ENCODE measurements at places on chromosomes 6 and 20.
A peak's percentile ranks its signal among the peaks of the same experiment; 100 is the strongest.

DNA sequence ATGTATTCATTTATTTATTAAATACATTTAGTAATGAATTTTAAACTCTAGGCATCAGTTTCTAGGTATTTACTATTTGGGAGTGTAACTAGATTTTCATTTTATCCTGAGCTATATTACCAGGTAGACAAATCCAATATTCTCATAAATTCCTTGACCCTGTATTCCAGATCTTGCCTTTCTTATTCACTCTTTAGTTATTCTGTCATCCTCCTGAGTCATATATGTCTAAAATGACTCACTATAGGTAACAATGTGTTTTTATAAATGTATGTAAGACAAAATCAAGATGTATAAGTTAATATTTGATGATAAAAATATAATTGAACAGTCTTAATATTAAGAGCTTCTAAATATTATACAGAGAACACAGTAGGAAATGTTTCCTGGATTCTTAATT lies 642.1 kb upstream of the NRSN1 start:
- DNase-seq = no peak

GRCh38 chr6:144659202-144660182 lies 374.4 kb downstream of the UTRN start:
- DNase-seq = peak; percentile 5

GRCh38 chr6:148445116-148445515 lies 102.5 kb downstream of the SASH1 start:
- DNase-seq = no peak

- no peak for DNase-seq
These were observed 555.6 kb downstream of the CD83 start for GRCh38 chr6:14673201-14673600.

- DNase-seq = no peak
These were observed 605.8 kb upstream of the NOX3 start for GRCh38 chr6:156061465-156061864.
